ENCODE measurements at places on chromosomes 11 and 22. TPM values are rescaled to one million over a fixed set of nuclear protein-coding genes. Genes with fewer than 3 reads are reported as not detected.

The OR6T1 gene
- total RNA-seq: not detected

DNA sequence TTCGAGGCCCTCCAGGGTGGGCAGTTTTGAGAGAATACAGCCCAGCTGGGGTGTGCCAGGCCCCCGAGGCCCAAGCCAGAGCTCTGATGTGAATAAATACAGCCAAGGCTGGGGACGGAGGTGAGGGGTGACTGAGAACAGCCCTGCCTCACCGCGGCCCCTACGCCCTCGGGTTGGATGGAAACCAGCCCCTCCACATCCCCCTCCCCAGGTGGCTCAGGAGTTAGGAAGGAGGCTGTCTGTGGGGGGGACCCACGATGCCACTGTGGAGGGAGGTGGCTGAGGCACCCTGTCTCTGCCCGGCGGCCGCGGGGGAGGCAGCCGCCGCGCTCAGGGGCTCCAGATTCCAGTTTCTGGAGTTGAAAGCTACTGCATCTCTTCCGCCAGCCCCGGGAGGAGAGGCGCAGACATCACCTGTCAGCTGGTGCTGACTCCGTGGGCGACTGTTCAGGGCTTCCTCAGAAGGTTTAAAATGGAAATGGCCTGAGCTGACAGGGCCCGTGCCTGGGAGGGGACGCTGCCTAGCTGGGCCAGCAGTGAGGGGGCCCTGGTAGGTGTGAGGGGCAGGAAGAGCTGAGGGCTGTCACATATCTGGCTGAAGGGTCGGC lies 1.4 kb downstream of the FLRT1 start:
- no peaks in the 10 kb centered on the region for H3K27me3 ChIP-seq
- H3K4me1 ChIP-seq: no peaks in the 10 kb centered on the region
- no peak overlapping the region for H3K4me3 ChIP-seq
- H3K27ac ChIP-seq: peak overlapping the region; percentile 61
- no peak for DNase-seq

GRCh38 chr22:17057959-17058814 lies 26.6 kb upstream of the IL17RA start:
- H3K27ac ChIP-seq: no peak overlapping the region
- DNase-seq: peak; percentile 29
- no peaks in the 10 kb centered on the region for H3K27me3 ChIP-seq
- H3K4me3 ChIP-seq: no peak overlapping the region
- H3K36me3 ChIP-seq: no peaks in the 10 kb centered on the region

DNA sequence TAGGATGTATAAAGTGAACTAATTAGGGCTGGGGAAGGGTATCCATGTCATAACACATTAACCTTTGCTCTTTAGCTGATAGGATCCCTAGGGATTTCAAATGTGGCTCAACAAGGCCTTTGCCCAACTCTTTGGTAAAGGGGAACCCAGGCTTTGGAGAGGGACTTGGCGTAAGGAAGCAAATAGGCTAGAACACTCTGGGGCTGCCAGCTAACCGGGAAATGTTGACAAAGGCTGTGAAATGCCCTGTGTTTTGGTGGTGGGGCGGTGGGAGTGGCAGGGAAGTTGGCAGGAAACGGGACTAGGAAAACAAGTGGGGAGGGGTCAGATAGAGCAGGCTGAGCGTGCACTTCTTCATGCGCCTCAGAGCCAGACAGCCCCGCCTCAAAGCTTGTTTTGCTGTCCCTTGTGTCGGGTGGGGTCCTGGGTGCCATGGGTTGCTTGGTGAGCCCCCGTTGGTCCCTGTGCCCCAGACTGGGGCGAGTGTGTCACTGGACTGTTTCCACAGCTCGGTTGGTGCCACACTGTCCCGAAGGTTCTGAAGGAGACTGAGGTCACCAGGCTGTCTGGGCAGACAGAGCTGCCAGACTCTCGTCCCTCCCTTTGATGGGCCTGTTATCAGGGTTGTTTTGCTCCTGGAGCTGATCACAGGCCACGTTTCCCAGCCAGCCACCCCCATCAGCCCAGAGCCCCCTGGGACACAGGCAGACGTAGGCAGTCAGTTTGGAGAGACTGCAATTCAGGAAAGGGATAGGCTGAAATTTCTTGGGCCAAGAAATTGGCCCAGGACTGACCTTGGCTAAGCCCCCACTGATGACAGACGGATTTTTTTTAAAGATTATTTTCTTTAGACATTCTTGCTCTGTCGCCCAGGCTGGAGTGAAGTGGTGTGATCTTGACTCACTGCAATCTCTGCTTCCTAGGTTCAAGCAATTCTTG lies 19.6 kb downstream of the KCTD21 start:
- H3K4me1 ChIP-seq: no peaks in the 10 kb centered on the region
- H3K27ac ChIP-seq: peak overlapping the region; percentile 80
- peak; percentile 81 for DNase-seq
- H3K36me3 ChIP-seq: no peaks in the 10 kb centered on the region
- H3K4me3 ChIP-seq: no peak overlapping the region
- H3K27me3 ChIP-seq: no peaks in the 10 kb centered on the region

DNA sequence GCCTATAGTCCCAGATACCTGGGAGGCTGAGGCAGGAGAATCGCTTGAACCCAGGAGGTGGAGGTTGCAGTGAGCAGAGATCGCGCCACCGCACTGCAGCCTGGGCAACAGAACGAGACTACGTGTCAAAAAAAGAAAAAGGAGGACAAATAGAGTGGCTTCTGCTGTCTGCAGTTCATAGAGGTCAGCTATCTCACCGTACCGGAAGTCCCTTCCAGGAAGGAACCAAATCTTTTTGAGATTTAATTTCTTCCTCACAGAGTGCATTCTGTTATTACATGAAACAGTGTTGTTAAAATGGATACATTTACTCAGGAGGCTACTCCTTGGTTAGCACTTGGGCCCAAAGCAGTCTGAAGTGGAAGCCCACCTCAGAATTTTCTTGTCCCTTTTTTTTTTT lies 33.4 kb downstream of the FAM118A start:
- no peak overlapping the region for H3K27ac ChIP-seq
- no peaks in the 10 kb centered on the region for H3K36me3 ChIP-seq
- DNase-seq: no peak

DNA sequence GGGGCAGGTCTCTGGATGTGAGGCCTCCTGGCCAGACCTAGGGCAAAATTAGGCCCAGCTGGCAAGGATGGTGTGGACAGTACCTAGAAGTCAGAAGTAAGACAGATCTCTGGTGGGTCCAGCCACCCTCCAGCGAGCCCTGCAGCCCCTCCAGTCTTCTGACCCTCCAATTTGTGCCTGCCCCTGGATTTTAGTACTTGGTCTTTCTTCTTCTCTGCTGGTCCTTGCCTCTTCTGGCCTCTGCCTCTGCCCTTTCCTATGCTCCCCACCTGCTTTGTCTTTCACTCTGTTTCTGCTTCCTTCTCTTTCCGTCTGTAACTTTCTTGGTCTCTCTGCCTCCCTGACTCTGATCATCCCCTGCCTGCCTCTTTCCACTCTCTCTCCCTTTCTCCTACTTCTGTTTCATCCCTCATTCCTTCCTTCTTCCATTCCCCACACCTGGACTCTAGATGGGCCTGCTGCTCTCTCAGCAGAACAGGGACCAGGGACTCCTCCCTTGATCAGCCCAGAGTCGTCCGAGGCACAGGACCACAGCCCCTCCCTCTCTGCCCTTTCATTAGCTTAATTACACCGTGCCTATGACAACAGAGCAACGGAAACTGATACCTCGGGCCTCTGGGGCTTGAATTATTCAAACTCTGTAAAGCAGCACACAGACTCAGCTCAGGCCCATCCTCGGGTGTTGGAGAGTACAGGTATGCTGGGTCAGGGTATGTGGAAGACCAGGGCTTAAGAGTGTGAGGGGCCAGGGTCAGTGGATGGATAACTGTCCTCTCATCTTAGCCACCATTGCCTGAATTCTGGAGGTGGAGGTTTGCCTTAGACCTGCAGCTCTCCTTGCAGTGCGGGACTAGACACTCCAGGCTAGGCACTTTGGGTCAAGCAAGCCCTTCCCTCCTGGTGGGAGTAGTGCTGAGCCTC lies at the start of gene CHRNA10:
CHRNA10 (minus strand) TSS at position 51 of the 921 bp plus-strand sequence. CDS start 72 bp downstream, outside the sequence.
- no peak for DNase-seq
- no peaks in the 10 kb centered on the region for H3K36me3 ChIP-seq
- H3K27me3 ChIP-seq: no peaks in the 10 kb centered on the region
- no peak within 1 kb of the TSS for H3K4me3 ChIP-seq

DNA sequence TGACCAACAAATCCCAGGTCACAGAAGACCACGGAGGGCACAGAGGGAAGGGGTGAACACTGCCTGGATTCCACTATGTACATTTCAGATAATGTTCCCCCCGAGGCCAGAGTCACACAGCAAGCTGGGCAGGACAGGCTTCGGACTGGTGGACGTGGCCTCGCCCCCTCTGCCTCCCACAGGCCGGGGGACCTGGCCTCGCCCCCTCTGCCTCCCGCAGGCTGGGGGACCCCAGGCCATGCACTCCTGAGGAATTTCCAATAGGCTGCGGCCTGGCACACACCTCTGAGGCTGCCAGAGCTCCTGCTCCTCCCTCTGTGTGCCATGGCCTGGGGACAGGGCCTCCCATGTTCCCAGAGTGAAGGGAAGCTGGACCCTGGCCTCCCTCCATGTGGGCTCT lies 1352.8 kb downstream of the BRD1 start:
- H3K4me3 ChIP-seq: no peak overlapping the region
- DNase-seq: no peak
- no peaks in the 10 kb centered on the region for H3K27me3 ChIP-seq
- no peak overlapping the region for H3K27ac ChIP-seq
- H3K36me3 ChIP-seq: no peaks in the 10 kb centered on the region

DNA sequence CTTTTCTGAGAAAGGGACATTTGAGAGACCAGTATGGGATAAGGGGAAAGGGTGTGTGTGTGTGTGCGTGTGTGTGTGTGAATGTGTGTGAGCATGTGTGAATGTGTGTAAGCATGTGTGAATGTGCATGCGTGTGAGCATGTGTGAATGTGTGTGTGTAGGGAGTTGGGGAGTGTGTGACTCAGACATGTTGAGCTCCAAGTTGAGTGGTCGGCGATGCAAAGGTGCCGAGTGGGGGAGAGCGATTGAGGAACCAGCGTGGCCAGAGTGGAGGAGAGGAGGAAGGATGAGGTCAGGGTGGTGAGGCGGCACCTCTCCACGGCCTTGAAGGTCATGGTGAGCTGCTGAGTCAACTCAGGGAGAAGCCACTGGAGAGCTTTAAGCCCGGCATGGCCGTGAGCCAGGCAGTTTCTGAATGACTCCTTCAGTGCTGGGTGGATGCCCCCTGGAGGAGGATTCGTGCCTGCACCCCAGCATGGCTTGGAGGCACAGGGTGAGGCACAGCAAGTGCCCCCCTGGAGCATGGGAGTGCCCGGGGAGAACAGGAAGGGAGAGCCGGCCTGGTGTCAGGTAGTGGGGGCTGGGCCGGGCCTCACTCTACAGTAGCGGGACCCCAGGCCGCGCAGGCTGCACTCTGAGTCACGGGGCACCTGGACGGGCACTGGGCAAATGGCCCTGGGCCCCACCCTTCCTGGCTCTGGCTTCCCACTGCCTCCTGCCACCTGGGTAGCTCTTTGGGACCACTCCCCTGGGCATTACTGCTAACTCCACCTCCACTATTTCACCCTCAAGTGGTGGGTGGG lies 8.2 kb upstream of the CCDC88B start:
- no peak overlapping the region for H3K4me3 ChIP-seq
- no peaks in the 10 kb centered on the region for H3K4me1 ChIP-seq
- DNase-seq: no peak
- H3K36me3 ChIP-seq: no peaks in the 10 kb centered on the region
- no peaks in the 10 kb centered on the region for H3K27me3 ChIP-seq
- no peak overlapping the region for H3K27ac ChIP-seq
